ENCODE measurements at places on chromosomes 1 and 21.

DNA sequence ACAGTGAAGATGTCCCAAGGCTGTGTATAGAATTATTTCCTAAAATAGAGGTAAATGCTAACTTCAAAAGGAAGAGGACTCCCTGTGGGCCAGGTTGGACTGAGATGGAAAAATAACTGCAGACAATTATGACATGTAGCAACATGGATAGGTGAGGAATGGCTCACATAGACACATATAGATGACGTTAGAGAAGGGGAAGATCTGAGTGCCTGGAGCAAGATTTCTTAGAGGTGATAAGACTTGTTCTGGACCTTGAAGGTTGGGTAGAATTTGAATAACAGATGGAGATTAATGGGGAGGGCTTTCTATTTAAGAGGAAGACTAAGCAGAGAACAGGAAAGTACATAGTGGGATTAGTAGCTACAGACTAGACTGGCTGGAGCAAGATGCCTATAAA lies 76.9 kb downstream of the C1orf21 start:
- DNase-seq = no peak

DNA sequence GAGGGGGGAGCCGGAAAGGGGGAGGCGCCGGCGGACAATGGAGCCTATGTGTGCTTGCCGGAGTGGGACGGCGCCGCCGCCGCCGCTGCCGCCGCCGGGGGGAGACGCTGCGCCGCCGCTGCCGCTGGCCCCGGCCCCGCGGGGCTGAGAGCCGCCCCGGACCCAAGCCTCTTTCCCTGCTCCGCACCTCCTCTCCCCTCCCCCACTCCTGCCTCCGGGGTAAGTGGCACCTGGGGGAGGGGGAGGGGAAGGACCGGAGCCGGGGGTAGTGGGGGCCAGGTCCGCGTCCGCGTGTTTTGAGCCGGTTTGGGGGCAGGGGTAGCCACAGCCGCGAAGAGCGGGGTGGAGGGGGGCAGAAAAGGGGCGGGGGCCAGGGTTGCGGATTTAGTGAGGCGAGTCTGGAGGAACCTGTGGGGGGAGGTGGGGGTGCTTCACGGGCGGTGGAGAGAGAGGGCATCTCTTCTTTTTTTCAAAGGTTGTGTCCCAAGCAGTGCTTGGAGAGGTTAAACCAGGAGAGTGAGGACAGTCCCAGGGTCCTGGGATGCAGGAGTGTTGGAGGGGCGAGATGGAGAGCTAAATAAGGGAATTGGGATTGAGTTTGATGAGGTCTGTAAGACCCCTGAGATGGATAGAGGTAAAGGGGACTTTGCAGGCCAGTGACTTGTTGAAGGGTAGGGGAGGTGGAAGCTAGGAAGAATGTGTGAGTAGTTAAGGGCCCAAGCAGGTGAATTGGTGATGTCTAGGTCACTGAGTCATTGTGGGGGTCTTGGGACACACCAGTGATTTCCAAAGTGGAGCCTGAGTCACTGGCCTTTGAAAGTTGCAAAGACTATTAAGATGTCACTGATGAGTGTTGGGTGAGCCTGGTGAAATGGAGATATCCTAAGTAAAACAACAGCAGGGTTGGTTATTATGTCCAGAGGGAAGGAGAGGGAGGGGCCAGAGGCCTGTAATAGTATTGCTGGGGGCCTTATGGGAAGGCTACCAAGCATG lies 59.1 kb downstream of the BCL9 start:
- DNase-seq = no peak

- no peak for DNase-seq
Measured at GRCh38 chr1:34645109-34645688, 109.6 kb upstream of the GJB5 start.

- no peak for DNase-seq
Measured at GRCh38 chr1:208211921-208212843, 32.0 kb downstream of the PLXNA2 start.

- no peak for DNase-seq
Measured at GRCh38 chr21:29888437-29888836, 51.4 kb downstream of the GRIK1 start.

GRCh38 chr1:228283043-228283371 lies 75.2 kb downstream of the OBSCN start:
- DNase-seq = no peak

- no peak for DNase-seq
Measured at GRCh38 chr1:217181756-217182155, 449.1 kb downstream of the GPATCH2 start.

DNA sequence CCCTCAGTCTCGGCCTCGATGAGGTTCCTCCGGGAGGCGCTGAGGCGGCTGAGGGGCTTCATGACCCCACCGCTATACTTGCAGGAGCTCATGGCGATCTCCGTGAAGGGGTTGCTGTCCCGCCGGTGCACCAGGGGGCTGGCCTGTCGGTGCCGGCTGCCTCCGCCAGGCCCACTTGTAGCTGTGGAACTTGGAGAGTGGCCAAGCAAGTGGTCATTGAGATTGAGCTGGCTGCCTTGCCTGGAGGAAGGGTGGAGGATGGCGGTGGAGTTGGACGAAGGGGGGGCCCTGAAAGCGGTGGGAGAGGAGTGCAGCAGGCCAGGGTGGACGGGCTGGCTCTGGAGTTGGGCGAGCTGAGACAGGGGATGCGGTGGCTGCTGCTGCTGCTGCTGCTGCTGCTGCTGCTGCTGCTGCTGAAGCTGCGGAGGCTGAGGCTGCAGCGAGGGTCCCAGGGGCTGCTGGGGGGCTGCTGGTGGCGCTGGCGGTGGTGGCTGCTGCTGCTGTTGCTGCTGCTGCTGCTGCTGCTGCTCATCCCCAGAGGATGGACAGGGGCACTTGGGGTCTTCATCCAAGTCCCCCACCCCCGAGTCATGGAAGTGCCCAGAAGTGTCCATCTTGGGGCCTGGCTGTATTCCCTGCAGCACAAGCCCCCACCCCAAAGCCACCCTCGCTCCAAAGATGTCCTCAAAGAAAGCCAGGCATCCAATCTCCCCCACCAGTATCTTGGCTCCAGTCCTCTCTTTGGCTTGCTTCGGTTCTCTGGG lies 548 bp downstream of the KCNN3 start:
- DNase-seq = no peak

DNA sequence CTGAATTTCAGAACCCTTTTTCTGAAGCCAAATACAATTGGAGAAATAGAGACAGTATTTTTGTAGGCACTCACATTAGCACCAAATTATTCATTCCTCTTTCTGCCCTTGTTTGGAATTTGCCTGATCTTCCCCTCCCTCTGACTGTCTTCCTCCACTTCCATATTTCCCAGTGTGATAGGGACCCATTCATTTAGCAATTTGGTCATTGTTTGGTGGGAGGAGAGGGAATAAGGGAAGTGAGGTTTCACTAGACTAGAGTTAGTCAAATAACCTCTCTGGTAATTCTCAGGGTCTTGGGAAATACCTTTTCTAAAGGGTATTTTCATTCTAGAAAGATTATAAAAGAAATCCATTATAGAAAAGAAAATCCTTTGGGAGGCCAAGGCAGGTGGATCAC lies 31.0 kb upstream of the MTMR11 start:
- no peak for DNase-seq
